ENCODE measurements at places on chromosomes 5 and 9.

DNA sequence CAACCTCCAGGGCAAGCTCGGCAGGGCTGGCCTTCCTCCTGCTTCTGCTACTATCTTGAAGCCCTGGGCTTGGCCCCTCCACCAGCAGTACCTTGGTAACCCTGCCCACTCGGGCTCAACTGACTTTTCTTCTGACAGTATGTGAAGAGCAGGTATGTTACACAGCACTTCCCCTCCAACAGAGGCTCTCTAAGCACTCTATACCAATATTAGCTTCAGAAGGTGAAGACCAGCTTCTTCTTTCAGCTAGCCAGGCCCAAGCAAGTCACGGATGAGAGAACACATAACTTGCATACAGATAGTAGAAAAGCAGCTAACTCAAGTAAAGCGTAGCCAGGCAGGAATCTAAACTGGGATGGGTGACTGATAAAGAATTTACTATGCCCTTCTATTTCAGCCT lies 64.3 kb downstream of the FEM1C start:
- DNase-seq = no peak

DNA sequence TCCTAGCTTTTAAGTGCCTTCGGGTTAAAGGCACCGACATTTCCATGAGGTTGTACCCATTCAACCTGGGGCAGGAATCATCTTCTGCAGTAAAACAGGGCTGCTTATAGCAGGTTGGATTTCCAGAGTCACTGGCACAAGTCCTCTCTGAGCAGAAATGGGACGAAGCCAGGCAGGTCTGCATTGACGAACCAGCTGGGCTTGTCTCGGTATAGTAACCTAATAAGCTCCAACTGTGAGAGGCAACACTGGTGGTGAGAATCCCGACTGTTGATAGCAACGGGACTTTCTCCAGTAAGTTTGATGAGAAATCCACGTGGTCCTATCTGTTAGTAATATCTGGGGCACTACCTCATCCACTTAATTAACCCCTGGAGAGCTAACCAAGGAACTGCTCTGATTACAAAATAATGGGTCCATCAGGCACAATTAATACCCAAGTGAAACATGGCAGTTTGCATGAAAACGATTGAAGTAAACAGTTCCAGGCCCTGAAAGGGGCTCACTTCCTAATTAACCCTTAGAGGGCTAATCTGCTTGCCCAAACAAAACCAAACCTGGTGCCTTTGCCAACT lies 491.0 kb upstream of the C9orf72 start:
- no peak for DNase-seq

DNA sequence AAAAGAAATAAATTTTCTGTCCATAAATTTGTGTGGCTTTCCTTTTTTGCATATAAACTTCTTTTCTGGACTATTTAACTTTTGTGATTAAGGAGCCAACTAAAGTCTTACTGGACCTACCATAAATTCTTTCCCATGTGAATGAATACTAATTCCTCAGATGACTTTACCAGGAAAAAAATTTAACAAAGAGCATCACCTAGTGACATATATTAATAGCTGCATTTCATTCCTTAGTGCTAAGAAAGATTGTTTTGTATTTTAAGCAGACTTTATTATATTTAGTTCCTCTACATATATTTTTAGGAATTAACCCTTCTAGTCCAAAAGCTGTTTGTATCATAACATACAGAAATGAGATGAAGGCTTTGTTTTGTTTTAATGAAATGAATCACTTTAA lies 64.4 kb downstream of the C9orf85 start:
- DNase-seq = no peak

- no peak for DNase-seq
These were observed 74.1 kb downstream of the FNBP1 start for GRCh38 chr9:129968690-129969485.

DNA sequence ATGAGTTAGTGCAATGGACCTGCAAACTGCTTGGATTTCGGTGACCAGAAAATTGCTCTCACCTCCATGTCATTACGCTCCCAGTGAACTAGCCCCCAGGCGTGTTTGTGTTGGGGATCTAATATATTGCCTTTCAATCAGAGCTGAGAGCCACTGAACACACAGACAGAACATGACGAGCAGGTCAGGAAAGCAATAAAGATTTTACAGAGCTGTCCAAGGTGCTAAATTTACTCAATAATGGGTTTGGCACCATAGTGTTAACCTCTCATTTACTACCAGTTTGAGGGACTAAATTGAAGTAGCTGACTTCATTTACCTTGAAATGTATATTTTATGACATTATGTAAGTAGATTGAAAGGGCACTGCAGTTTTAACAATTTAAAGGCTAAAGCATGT lies 383.0 kb downstream of the EBF1 start:
- no peak for DNase-seq

GRCh38 chr5:37902323-37902722 lies 62.5 kb upstream of the GDNF start:
- no peak for DNase-seq

DNA sequence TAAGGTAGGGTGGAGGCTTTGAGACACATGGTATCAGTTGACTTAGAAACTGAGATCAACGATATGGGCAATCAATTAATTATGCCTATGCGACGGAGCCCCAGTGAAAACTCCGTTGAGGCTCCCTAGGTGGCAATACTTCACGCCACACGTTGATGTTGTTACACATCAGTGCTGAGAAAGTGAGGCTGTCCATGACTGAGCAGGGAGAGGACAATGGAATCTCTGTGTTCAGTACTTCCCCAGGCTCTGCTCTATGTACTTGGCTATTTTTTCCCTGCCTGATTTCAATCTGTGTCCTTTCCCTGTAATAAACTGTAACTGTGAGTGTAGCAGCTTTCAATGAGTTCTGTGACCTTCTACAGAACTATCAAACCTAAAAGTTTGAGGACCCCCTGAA lies 211.7 kb downstream of the SNCAIP start:
- no peak for DNase-seq

DNA sequence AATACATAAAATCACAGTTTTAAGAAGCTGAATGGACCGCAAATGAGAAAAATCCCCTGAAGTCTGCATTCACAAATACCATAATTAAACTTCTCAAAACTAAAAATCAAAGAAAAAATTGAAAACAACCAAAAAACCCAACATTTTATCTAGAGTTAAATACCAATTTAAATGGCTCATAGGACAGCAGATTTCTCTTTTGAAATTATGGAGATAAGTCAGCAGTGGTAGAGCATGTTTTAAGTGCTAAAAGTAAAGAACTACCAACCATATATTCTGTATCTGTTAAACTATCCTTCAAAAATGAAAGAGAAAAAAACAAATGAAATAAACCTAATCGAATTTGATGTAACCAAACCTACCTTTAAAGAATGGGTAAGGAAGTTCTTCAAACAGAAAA lies 862.8 kb downstream of the TAF11L14 start:
- DNase-seq = no peak

GRCh38 chr5:79834098-79834753 lies 144.6 kb downstream of the CMYA5 start:
- no peak for DNase-seq

- no peak for DNase-seq
These were observed 35.1 kb downstream of the DENND1A start for GRCh38 chr9:123894822-123895221.

GRCh38 chr9:96073531-96074480 lies 198.3 kb downstream of the ERCC6L2 start:
- no peak for DNase-seq

DNA sequence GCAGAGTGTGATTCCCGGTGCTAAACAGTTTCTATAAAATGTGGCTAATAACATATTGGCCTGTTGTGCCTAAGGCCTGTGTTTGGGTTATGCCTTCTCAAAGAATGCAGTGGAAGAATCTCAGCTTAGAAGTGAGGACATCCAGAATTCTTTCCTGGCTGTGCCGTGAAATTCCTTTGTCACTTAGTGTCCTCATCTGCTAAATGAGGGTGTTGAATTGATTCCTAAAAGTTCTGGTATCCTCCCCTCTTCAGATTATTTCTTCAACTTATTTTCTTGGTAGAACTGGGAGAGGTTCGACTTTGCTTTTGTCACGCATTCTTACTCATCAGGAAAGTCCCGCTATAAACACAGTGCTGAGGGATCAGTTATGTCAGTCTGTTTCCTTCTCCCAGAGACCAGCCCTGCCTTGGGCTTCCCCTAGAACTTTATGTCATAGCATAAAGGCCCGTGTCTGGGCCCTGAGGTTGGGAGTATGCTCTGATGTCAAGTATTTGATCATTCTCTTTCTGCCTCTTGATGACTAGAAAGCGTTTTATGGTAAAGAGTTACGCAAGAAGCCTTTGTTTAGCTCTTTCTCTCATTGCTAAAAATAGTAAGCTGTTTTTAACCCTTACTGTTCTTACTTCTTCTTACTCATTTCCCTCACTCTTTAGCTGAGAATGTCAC lies 29.5 kb downstream of the MTAP start:
- no peak for DNase-seq

DNA sequence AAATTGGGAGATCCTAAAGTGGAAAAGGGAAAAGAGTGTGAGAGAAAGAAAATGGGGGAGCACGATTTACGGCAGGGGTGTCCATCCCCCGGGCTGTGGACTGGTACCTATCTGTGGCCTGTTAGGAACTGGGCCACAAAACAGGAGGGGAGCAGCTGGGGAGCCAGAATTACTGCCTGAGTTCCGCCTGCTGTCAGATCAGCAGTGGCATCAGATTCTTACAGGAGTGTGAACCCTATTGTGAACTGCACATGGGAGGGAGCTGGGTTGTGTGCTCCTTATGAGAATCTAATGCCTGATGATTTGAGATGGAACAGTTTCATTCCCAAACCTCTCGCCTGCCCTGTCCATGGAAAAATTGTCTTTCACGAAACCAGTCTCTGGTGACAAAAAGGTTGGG lies 108.3 kb upstream of the ADAMTSL1 start:
- no peak for DNase-seq

GRCh38 chr5:32280656-32281081 lies 32.1 kb downstream of the MTMR12 start:
- no peak for DNase-seq

- no peak for DNase-seq
These were observed 155.9 kb upstream of the SHB start for GRCh38 chr9:38224941-38225340.

DNA sequence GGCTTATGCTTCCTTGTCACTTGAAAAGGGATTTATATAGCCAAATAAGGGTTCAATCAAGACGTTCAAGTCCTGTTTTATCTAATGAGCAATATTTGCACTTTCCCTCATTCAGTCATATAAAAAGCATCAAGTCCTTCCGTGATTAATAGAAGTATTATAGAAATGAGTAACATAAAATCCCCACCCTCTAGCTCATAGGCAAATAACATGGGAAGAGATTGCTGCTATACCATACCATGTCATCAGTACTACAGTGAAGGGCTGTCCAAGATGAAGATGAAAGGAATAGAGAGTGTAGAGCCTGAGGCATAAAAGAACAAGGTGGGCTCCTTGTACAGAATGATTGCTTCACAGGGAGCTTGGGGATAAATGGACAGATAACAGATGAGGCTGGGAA lies 20.4 kb upstream of the PAPPA start:
- DNase-seq = no peak

- no peak for DNase-seq
These were observed 251.1 kb downstream of the EBF1 start for GRCh38 chr5:158848634-158849033.

DNA sequence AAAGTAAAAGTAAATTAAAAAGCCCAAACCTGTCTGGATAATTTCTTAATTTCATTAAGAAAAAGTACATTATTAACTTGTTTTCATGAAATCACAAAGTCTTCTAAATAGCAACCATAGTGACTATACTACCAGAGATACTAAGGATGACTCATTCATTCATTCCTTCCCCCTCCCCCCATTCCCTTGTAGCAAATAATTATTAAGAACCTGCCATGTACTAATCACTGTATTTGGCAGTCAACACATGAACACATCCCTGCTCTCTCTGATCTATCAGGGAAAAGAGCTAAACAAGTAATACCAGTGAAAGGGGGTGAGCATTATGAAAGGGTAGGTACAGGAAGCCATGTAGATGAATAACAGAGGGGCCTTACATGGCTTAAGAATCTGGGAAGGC lies 203.9 kb downstream of the CWC27 start:
- no peak for DNase-seq

GRCh38 chr9:124022201-124023121 lies 10.9 kb downstream of the LHX2 start:
- DNase-seq = no peak

GRCh38 chr5:107813559-107813958 lies 142.8 kb upstream of the EFNA5 start:
- no peak for DNase-seq

DNA sequence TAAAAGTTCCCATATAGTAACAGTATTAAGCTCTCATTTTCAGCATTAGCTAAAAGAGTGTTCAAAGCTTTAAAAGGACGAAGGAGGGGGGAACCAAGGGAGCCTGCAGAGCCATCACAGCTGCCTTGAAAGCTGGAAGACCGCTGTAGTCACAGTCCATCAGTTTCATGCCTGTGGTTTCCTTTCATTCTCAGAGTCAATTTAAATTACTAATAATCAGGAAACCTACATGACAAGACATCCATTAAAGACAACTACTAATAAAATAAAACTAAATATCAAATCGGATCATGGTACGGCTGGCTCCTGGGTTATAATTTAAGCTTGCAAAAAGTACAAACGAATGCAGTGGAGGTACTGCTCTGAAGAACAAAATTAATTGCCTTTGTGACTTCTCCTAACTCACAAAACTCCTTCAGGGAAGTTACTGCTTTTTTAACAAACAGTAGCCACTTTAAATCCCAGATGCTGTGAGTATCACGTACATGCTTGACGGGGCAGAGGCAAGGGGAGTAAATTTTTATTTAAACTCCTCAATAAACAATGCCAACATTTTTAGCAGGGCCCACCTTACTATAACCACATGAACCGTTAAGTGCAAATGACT lies 213.5 kb downstream of the DENND1A start:
- no peak for DNase-seq

GRCh38 chr5:2302169-2302568 lies 419.4 kb upstream of the IRX4 start:
- DNase-seq = no peak

DNA sequence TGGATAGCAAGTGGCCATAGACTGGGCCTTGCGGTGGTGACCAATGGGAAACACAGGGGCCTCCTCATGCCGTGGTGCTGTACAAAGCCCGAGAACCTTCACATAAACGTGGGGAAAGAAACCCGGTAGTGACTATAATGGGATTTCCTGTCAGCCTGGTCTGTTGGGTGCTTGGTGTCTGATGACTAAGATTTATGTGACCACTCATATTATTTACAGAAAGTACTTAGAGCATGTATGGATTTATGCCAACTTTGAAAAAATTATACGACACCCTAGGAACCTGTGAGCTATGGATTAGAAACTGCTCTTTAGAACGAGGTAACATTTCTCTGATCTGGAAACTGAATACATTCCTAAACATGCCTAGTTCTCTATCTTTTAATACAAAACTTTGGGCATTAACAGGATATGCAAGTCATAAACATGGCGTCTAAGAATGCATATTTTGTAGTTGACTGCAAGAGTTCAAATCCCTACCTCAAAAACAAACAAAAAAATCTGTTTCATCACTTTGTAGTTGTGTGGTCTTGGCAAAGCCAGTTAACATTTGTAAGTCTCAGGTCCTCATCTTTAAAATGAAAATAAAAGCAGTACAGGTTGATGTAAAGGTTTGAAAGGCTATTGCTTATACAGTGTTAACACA lies 85.4 kb downstream of the TMEM167A start:
- DNase-seq = no peak

Measured in NCI-H2107 (cell line).